ENCODE measurements at places on chromosomes 12 and 14.
A peak's percentile ranks its signal among the peaks of the same experiment; 100 is the strongest.

DNA sequence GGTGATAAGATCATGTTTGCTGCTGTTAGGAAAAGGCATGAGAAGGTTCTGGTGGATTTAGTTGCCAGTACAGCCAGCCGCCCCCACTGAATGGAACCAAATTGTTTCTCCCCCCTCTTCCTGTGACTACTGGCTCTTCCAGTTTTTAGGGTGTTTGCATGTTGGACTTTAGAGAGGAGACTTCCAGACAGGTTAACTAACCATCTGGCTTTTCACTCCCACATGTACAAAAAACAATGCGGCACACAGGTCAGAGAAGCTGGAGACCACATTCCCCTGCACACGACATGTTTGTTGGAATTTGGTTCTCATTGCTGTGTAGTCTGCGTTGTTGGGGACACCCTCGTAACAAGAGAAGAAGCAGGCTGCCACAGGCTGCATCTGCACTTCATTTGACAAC lies 103.9 kb upstream of the TMEM132C start:
- DNase-seq, result no peak

GRCh38 chr12:55767156-55767555 lies 24.2 kb downstream of the GDF11 start:
- DNase-seq, result no peak

- peak; percentile 54 for DNase-seq
Observed at GRCh38 chr14:57982804-57983634, 117.1 kb upstream of the SLC35F4 start.

DNA sequence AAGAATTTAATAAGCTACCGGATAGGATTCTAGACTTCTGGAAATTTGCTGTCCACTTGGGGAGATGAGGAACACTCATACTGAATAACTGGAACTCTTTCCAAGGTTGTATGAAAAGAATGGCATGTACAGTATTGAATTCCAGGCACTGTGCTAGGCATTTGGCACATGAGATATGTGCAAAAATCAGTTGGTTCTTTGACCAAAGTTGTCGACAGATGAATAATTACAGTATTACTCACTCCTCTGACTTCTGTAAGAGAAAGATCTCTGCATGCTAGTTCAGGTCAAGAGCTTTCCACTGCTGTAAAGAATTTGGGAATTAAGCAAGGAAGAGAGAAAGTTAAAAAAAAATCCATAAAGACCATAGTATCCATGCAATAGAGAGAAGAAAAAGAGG lies 764.7 kb downstream of the BCL11B start:
- no peak for DNase-seq

DNA sequence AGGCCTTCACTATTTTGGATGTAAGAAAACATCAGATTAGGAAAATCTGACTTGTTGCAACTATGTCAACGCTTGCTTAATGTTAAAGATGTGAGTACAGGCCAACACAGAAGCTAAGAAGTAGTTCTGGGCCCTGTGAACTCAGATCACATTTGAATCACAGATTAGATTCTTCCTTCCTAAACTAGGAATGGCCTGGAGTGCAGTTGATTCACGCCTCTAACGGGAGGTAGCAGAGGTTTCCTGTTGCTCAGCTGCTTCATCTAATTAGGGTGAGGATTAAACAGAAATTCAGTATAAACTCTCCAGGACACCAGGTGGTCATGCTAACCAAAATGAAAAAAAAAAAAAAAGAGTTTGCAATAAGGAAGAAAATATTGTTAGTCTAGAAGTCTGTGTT lies 314.3 kb downstream of the TRHDE start:
- no peak for DNase-seq

DNA sequence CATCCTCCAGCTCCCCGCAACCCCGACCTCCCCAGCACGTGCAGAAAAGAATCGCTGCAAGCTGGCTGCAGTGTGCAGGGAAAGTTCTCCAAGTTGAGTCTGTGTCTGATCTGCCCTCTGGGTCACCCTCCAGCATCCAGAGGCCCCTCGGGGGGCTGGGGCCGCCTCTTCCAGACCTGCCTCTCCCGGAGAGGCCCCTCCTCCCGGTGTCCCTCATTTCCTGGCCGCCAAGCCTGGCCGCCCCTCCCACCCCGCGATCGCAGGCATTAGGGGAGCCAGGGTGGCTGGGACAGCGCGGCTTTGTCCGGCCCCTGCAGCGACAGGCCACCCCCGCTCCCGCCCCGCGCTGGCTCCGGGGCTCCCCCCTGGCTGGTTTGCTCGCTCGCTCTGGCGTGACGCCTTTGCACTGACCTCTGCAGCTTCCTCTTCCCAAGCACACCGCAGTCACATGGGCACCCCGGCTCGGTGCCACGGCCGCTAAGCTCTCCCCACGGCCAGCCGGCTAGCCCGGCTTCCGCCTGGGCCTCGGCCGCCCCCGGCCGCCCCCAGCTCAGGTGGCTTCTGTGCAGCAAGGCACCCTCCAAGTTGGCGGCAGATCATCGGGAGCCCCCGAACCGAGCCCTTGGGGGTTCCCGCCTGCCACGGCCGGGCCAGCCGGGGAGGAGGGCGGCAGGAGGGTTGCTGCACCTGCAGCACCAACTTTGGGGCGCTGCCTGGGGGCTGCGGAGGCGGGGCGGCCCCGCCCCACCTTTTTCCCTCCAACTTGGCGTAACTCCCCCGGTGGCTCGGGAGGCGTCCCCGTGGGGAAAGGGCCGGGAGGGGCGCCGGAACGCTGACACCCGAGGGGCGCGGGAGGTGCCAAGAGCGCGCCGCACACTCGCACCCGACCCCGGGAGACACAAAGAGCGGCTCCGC lies 43.7 kb downstream of the KDM2B start:
- peak; percentile 95 for DNase-seq

GRCh38 chr14:63406333-63406732 lies 87.6 kb upstream of the GPHB5 start:
- DNase-seq, result no peak

DNA sequence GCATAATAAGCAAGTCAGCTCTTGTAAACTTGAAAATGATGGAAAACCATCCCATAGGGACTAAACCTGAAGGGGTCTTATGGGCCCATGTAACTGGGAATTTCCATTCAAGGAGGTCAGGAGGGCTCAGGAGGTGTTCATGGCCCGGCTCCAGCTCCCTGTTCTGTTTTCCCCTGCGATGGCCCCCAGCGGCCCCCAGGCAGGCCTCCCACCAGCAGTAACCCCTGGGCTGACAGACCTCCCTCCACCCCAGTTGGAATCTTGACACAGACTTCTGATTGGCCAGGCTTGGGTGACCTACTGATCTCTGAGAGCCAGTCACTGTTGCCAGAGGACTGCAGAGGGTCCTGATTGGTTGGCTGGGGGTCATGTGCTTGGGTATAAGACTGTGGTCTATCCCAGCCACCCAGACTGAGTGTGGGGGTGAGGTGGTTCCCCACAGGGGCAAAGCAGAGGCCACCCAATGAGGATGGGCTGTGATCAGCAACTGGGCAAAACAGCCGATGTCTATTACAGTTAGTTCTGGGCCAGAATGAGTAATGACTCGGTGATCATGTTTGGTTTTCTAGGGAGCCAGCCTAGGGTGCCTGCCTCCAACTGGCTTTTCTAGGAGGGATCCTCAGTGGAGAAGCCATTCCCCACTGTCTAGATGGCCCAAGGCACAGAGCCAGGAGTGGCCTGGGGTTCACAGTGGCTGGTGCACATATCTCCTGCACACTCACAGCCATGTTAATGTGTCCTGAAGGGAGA lies 27.0 kb downstream of the RHOF start:
- DNase-seq, result no peak

DNA sequence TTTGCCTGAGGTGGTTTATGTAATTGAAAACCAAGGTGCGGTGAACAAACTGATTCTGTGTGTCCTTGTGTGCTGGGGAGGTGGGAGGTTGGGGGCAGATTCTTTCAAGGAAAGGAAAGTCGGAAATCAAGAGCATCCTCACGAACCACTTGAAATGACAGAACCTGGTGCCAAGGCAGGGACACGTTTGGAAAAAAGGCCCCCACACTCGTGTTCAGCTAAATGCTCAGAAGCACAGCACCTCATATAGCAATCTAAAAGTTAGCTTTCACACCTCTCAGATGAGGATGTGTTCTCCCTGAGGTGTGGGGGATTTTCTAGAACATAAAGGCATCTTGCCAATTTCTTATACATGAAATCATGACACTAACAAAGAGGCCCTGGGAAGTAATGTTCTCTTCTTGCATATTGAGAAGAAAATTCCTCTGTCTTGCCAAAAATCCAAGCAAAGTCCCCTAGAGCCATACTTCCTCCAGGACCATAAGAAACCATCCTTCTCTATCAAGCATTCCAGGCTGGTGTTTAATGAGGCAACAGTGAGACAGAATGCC lies 119.6 kb downstream of the PLXNC1 start:
- no peak for DNase-seq

GRCh38 chr14:105417690-105418121 lies 1.9 kb upstream of the MTA1 start:
- no peak for DNase-seq

GRCh38 chr12:108734200-108734906 lies 3.0 kb upstream of the CORO1C start:
- DNase-seq, result no peak

DNA sequence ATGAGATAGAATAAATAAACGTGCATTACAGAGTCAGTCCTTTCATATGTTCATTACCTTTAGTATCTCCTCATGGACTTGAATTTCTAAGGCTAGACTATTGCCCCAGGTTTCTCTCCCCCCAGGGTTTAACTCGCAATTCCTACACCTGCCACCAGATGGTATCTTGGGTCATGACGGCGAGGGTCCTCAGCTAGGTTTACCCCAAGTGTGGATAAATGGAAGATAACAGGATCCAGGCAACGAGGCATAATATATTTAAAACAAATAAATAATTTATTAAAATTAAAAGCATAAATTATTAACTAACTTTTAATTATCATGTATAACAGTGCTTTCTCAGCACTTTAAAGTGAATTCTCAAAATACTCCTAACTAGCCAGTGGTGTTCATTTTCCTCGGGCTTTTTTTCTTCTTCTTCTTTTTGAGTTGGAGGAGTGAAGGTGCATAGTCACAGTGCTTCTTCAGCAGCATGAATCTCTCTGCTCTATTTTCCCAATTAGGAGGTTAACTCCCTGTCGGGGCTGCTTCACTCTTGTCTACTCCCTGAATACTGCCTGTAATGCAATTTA lies 243.5 kb upstream of the CAND1 start:
- DNase-seq, result no peak

DNA sequence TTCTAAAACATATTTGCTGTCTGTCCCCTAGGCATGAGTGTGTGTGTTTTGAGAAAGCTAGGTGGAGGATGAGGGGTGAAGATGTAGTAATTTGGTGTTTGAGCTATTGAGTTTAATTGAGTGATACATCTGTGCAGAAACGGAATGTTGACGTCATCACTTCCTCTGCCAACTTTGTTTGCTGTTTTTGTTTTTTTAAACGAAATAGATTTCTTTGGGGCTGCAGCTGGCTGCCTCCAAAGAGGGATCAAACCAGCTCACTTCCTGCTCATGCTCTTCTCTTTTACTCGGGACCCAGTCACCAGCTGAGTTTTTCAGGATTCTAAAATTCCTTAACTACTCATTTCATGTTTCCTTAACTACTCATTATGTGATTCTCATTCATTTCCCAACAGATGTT lies 19.5 kb upstream of the CRACR2A start:
- no peak for DNase-seq

DNA sequence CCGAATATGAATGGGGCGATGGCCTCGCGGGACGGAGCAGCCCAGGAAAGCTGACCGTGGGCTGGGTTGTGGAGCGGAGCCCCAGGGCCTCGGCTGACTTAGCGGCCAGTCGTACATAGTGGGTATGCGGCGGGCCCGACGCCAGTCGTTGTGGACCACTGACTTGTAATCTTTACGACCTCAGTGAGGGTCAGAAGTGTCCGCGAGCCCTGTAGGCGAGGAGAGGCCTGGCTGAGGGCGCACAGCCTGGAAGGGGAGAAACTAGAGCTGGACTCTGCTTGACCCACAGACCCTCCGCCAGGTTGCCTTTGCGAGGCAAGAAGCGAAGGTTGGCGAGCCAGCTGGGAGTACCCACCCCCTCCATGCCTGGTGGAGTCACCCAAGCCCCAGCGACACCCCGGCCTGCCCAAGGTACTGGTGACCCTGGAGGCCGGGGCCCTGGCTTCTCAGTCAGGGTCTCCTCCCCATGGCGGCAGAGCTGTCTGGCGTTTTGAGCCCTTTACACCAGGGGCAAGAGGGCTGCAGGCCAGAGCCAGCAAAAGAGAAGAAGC lies 15.6 kb upstream of the DYNC1H1 start:
- no peak for DNase-seq

- no peak for DNase-seq
Observed at GRCh38 chr14:69749956-69750355, 17.0 kb upstream of the SRSF5 start.

GRCh38 chr12:62347922-62348650 lies 87.9 kb downstream of the USP15 start:
- no peak for DNase-seq

DNA sequence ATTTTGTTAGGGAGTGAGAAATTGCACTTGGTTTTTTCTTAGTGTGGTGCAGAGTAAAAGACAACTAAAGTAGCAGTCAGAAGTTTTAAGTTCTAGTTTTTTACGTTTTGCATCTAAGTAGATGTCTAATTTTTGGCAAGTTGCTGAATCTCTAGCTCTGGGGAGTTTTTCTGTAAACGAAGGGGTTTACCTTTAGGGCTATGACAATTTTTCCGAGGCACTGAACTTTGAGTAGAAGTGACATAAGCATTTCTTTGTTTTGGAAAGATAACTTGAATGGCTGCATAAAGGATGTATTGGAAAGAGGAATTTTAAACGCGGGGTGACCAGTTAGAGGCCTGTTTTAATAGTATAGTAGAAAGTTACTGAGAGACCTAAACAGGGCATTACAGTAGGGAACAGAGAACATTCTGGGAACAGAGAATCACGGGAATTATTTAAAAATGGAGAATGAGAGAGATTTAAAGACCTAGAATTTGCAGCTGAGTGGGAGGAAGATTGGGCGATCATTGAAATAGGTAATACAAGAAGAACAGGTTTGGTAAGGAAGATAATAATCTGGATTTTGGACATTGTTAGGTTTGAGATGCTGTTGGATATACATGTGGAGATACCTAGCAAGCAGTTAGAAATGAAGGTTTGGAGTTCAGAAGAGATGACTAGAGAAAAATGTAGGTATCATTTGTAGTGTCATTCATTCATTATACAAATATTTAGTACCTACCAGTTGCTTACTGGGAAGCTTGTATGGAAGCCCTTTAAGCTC lies 1.2 kb downstream of the ZNF410 start:
- DNase-seq, result no peak
